Stimulated activated CD8-positive, alpha-beta memory T cell treated with anti-CD3 and anti-CD28 coated beads, Interleukin-12 subunit alpha, Interleukin-12 subunit beta, amount 100 ng/mL, for 1 hour (primary cell): ENCODE measurements at places on chromosomes 11 and 22.
A peak's percentile ranks its signal among the peaks of the same experiment; 100 is the strongest.

GRCh38 chr11:128179512-128179911, 407.8 kb downstream of the ETS1 start:
- no peak for DNase-seq

- DNase-seq, result no peak
Observed at GRCh38 chr11:120342226-120342625, 6.0 kb downstream of the ARHGEF12 start.

- no peak for DNase-seq
Observed at GRCh38 chr11:131877246-131877942, 507.0 kb downstream of the NTM start.

- no peak for DNase-seq
Observed at GRCh38 chr11:96061730-96062129, 137.8 kb upstream of the MTMR2 start.

GRCh38 chr11:43278193-43278956, 33.4 kb upstream of the API5 start:
- no peak for DNase-seq

DNA sequence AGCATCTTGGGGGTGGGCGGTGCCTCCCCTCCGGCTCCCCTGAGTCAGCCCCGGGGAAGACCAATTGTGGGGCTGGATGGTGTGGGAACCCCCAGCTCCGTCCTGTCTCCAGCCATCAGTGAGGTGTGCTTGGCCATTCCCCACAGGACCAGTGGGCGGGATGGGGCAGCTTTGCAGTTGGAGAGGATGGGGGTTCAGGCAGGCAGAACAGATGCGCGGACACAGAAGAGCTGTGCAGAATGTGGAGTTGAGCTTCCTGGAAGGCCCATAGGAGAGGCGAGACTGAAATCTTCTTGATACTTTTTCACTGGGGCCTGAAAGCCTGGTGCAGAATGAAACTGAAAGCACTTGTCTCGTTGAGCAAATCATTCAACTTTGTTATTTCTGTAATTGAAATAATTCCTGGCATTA, 23.8 kb downstream of the PARVB start:
- no peak for DNase-seq

GRCh38 chr11:63762654-63763495, 5.7 kb downstream of the ZFTA start:
- no peak for DNase-seq

DNA sequence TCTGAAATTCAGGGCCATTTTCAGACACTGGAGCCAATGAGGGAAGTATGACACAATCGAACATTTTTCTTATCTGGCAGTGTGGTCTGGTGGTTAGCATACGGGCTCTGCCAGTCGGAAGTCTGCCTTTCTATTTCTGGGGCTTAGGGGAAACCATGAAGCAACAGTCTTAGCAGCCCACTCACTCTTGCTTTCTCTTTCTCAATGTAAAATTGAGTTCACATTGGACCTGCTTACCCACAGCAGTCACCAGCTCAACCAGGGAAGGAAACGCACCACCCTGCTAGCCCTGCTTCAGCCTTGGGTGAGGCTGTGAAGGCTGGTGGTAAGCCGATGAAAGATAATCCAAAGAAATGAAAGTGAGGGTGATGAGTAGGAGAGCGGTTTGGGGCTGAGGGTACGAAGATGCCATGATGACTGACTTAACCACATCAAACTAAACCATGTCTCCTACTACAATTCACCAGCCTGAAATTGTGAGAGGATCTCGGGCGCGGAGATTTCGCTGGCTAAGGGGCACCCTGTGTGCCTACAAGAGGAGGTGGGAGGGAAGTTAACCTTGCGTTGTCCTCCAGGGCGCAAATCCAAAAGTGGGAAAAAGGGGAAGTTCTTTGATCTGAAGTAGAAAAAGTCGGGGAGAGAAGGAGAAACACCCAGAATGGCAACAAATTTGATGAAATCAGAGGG, 2.0 kb upstream of the LMO2 start:
- DNase-seq, result peak; percentile 27

GRCh38 chr22:27541836-27542235, 259.7 kb downstream of the MN1 start:
- DNase-seq, result no peak

DNA sequence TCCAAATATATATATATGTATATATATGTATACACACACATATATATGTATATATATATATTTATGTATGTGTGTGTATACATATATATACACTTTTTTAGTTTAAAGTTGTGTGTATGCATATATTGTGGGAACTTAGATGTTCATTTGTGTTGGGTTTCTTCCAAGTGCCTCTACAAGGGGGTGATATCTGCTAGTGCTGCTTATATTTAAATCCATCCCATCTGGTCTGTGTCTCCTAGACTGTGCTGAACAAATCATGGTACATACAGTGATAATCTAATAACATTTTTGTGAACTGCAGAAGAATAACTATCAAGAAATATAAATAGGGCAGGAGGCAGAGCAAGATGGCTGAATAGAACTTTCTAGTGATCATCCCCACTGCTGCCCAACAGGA, 696.4 kb downstream of the LRRC4C start:
- DNase-seq, result no peak
